GM23338 (cell line): ENCODE measurements at places on chromosomes 2 and 18.
A peak's percentile ranks its signal among the peaks of the same experiment; 100 is the strongest.

DNA sequence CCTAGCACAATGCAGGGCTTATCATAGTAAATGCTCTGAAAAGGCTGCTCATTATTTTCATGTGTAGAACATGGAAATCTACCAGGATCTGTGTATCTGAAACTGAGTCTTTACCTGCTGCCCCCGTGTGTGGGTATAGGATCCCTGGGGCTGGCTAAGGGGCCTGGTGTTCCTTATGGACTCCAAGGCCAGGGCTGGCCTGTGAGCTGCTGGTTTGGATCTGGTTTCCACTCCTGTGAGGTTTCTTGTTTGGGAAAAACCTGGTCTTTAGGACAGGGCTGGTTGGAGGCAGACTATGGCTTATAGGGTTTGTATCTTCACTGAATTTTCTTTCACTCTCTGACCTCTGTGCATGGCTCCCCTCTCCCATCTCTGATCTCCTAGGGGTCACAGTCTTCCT is 80.8 kb downstream of the DYSF start:
- no peak for DNase-seq

GRCh38 chr2:221460136-221460535 is 112.0 kb downstream of the EPHA4 start:
- DNase-seq: no peak

DNA sequence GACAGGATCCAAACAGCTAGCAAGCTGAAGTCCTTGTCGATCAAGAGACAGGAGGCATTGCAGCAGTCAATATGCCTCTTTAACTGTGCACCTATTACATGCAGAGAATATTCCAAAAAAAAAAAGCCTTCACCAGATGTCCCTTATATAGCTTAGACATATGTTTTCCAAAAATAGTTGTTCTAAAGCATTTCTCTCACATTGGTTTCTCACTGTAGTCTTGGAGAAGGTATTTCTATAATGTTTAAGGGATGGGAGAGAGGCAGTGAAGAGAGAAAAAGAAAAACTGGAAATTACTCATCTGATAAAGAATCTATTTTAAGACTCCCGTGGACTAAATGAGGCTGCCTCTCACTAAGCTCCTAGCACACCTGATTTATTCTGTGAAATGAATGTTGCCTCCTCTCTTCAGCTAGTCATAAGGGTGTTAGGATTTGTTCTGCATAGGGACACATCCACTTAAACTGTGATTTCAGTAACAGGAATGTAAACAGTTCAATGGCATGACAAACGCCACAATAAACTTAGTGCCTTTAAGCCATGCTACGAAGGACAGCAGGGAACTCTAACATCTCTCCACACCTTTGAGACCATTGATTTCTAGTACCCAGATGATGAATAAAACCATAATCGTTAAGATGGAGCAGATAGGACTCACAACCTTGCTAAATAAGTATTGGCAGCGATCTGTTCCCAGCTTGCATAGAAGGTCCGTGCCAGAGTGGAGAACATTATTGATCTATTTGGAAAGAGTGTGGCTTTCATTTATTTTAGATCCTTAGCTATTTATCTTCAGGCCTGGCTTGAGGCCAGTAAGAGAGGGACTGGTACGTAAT is 98.6 kb upstream of the NCK2 start:
- DNase-seq: no peak

DNA sequence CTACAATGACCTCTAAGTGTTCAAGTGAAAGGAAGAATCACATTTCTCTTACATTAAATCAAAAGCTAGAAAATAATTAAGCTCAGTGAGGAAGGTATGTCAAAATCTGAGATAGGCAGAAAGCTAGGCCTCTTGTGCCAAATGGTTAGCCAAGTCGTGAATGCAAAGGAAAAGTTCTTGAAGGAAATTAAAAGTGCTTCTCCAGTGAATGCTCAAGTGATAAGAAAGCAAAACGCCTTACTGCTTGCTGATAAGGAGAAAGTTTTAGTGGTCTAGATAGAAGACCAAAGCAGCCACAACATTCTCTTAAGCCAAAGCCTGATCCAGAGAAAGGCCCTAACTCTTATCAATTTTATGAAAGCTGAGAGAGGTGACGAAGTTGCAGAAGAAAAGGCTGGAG is 932.3 kb upstream of the ACVR2A start:
- DNase-seq: no peak

DNA sequence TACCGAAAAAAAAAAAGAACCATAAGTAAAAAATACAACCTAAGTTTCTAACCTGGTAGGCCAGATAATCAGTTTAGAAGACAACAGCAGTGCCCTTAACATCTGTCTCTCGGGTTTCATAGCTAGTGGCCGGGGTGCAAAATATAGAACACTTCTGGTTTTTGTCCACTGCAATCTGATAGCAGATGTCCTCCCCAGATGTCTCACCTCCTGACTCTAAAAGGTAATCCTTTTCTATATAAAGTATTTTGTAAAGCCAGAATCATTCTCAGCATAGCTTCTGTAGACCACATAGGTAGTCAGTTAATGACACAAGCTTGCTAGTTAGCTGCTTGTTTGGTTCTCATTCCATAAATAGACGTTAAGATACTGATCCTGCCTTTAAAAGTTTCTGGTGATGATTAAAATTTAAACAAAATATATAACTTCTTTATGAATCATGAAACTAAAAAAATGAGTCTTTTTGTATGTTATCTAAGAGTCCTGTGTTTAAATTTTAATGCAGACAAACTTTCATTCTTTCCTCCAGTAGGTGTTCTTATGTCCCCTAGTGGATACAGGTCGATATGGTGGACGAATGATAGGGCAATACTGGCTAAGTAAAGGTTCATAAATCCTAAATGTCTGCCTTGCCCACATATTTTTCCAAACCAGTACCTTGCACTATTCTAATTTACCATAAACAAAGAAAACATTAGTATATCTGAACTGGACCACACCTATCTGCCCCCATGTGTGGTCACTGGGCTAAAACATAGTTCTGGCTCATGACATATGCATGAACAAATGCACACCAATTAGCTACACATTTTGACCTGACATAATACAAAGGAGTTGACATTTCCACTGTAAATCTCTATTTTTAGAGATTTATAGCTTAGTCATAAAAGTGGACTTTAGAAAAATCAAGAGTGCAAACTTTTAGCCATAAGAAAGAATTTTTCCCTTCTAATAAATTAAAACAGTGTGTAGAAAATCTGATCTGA is 171.0 kb downstream of the SRBD1 start:
- no peak for DNase-seq

GRCh38 chr2:200155652-200156051 is 150.8 kb upstream of the SPATS2L start:
- DNase-seq: no peak

- no peak for DNase-seq
These were observed 71.3 kb downstream of the ITGA4 start for GRCh38 chr2:181528441-181528840.

DNA sequence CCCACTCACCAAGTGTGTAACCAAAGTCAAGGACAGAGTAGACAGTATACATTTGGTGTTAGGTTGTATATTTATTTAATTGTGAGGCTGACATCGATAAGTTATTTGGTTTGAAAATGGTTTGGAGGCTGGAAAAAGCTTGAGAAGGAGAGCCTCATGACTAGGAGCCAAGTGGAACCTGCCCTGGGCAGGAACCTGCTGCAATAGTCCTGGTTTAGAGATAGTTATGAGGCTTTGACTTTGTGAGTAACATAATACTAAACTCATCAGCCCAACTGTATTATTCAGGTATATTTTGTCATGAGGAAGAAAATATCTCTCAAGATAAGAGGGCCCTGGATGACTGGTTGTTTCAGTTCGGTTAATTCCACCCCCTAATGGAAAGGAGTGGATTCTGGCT is 234.3 kb upstream of the CYRIA start:
- no peak for DNase-seq

DNA sequence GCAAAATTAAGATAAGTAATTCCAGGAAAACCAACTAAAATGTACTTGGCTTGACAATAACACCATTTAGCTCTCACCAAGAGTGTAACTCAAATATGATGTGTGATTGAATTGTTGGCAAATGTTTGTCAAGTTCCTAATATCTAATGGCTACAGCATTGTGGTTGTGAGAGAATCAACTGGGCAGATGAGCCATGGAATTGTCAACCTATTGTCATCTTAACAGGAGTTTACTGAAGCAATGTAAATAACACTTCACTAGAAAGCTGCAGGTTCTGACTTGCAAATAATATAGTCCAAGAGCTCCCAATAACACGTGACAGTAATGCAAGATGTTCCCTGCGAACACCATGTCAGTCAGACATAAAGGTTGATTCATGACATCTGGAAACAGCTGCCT is 495.2 kb upstream of the MEIS1 start:
- DNase-seq: no peak

DNA sequence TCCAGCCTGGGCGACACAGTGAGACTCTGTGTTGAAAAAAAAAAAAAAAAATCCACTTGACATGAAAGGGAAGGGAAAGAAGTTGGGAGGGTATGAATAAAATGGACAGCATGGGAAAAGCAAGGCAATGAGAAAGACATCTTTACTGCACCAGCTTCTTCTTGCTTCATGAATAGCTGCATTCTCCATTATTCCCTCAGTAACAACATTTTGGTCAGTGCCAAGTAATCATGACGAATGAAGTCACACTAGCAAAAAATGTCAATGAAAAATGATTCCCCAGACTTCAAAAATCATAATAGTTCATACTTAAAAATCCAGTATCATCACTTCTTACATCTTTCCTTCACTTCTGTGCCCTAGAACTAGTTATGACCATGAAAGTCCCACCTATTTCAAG is 30.4 kb downstream of the ADAM17 start:
- no peak for DNase-seq

GRCh38 chr2:172198908-172199307 is 96.2 kb upstream of the DLX2 start:
- DNase-seq: no peak

DNA sequence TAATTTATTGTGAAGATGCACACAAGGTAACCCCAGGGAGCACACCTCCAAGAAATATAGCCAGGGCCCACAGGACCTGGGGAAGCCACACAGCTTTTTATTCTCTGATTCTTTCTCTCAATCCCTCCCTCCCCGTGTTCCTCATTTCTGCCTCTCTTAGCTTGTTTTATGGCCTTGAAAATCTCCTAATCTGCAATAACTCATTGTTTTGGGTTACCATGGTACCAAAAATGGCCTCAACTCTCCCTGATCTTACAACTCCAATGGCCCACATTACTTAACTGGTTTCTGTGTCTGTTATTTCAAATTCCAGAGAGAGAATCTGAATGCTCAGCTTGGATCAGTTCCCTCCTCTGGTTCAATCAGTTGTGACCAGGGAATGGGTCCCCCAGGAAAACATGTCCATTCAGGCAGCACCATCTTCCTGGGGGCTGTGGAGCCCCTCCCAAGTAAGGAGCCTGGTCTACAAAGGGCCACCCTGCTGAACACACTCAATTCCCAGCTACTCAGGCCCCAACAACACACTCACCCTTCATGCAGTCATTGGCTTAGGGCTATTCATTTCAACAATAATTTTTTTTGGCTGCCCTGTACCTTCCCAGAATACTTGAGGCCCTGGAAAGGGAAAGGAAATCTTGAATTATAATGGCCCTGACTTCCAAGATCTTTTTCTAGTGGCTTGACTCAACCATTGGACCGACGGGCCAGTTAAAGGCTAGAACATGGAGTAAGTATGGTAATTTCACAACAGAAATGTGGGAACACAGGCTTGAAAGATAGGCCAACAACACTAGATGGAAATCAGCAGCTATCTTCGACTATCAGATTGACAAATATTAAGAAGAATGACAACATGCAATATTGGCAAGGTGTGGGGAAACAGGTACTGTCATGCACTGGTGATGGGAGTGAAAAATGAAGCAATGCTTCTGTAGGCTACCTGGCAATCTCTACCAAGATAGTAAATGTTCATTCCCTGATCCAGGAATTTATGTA is 41.6 kb upstream of the ST3GAL5 start:
- DNase-seq: no peak

DNA sequence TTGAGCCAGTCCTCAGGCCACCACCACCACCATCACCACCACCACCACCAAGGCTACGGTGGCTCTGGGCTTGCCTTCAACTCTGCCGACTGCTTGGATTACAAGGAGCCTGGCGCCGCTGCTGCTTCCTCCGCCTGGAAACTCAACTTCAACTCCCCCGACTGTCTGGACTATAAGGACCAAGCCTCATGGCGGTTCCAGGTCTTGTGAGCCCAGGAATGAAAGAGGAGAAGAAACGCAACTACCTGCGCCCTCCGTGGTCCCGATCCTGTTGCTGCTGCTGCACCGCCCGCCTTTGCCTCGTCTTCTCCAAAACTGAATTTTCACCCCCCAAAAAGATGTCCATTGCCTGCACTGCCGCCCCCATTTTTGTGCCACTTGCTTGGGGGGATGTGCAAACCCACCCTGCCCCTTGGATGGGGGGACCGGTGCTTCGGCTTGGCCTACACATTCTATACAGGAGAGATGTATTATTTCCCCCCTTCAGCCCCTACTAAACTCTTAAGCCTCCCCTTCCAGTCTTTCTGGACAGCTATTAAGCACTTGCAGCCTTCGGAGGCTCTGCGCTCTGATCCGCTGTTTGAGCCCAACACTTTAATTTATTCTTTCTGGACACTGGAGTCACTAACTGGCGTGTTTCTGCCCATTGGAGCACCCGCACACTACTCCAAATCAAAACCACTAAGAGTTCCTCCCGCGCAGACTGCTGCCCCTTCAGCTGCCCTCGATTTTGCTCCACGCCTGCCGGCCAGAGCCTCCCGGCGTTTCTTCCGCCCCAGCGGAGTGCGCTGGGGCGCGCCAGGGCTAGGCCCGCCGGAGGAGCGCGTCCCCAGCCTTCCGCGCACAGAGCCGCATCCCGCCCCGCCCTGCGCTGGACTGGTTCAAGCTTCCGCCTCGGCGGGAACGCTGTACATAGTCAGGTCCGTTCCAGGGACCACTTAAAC is 5.7 kb downstream of the OTX1 start:
- DNase-seq: peak; percentile 77

GRCh38 chr2:177164131-177164530 is 48.5 kb upstream of the HNRNPA3 start:
- DNase-seq: no peak

- DNase-seq: no peak
These were observed 166.7 kb downstream of the FHOD3 start for GRCh38 chr18:36464126-36464651.

GRCh38 chr2:101340141-101340551 is 31.6 kb upstream of the RNF149 start:
- peak; percentile 39 for DNase-seq

GRCh38 chr2:127663566-127664064 is 11.7 kb downstream of the LIMS2 start:
- no peak for DNase-seq

- no peak for DNase-seq
These were observed 73.3 kb upstream of the NFATC1 start for GRCh38 chr18:79322441-79322840.

GRCh38 chr2:151374436-151374835 is 17.0 kb downstream of the TNFAIP6 start:
- DNase-seq: no peak

GRCh38 chr2:2800697-2801096 is 469.6 kb upstream of the MYT1L start:
- no peak for DNase-seq

- peak; percentile 58 for DNase-seq
These were observed 156.8 kb downstream of the GPD2 start for GRCh38 chr2:156592809-156593593.

DNA sequence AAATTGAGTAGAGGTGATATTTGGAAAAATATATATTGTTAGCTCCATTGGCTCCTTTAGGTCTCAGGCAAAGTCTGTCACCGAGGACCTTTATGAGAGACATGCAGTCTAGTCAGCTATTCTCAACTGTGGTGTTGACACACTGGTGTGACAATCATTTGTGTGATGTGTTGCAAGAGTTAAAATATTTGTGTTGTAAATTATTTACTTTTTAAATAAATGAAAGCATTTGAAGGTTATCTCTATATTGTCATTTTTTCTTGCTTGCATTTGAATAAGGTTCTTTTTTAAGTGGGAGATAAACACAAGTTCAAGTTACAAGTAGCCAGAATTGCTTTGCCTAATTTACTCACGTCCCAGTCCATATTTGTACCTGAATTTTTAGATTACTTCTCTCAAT is 4.3 kb downstream of the REL start:
- DNase-seq: no peak
